ENCODE measurements at places on chromosomes 3 and 15. TPM values are rescaled to one million over a fixed set of nuclear protein-coding genes. Genes with fewer than 3 reads are reported as not detected.
A peak's percentile ranks its signal among the peaks of the same experiment; 100 is the strongest.

The SYNM gene
- 0.82 TPM for total RNA-seq

The CFAP20DC gene
- total RNA-seq, result 2.4 TPM

The SNTN gene
- total RNA-seq, result not detected

The SLC22A14 gene
- total RNA-seq, result not detected

The TMEM158 gene
- 248 TPM for total RNA-seq

The SEMA5B gene
- not detected for total RNA-seq

The STAB1 gene
- not detected for total RNA-seq

The PPP1R2 gene
- 115 TPM for total RNA-seq

The CADPS gene
- 0.18 TPM for total RNA-seq

The HCLS1 gene
- 55.1 TPM for total RNA-seq

The KCNMB2 gene
- not detected for total RNA-seq

The TFG gene
- 59.5 TPM for total RNA-seq

The PLEKHO2 gene
- 13.3 TPM for total RNA-seq

The HMCES gene
- total RNA-seq, result 37.4 TPM

The STAC gene
- total RNA-seq, result 28.3 TPM

GRCh38 chr3:170437176-170437575, 18.5 kb downstream of the CLDN11 start:
- DNase-seq, result no peak

DNA sequence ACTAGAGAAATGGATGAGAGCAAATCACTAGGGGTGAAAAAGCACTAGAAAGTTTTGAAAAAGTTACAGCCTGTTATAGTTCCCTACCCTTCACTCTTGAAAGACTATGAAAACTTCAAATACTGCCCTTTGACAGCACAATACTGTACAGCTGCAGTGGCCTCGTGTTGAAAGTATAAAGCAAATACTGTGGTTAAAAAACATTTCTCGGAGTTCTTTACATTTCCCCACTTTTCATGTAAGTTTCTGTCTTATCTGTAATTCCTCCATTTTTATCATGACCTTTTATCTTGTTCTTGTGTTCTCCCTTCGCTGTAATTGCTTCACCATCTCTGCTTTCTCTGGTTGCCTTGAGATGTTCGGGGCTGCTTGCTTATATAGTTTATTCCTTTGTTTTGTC, 423.8 kb upstream of the CFAP20DC start:
- no peak for DNase-seq

- no peak for DNase-seq
Observed at GRCh38 chr3:38964204-38964603, 87.5 kb downstream of the SCN11A start.

- no peak for DNase-seq
Observed at GRCh38 chr3:173897631-173898030, 500.1 kb downstream of the NLGN1 start.

GRCh38 chr3:67650084-67650483, 4.3 kb downstream of the SUCLG2 start:
- DNase-seq, result no peak

GRCh38 chr3:15997274-15997943, 177.1 kb upstream of the GALNT15 start:
- no peak for DNase-seq

- DNase-seq, result peak; percentile 11
Observed at GRCh38 chr3:44509393-44509921, 32.0 kb upstream of the ZNF445 start.

DNA sequence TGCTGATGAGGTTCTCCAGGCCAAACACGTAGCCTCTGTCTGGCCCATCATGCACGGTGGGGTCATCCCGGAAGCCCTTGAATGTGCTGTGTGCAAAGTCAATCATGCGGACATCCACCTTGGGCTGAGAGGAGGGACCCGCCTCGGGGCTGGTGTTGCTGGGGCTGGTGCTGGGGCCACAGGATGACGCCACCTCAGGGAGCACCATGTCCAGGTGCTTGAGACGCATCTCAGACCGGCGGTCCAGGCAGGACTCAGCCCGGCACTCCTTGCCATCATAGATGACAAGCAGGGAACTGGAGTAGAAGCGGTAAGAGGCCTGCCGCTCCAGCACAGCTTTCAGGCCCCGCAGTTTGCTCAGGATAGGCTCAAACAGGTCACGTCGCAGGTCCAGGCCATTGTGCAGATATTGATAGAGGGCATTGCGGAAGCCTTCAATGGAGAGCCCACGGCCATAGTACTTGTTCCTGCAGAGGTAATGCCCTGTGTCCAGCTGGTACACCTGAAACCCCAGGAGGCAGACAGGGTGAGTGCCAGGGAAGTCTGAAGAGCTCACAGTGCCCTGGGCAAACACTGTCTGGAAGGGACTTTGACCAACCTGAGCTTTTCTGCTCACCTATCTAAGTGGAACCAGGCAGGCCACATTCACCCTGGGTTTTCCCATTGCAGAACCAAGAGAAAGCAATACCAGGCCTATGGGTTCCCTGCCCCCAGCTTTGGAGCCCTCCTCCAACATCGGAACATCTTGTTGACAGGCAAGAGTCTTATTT, 3.6 kb upstream of the GMPPB start:
- DNase-seq, result no peak

DNA sequence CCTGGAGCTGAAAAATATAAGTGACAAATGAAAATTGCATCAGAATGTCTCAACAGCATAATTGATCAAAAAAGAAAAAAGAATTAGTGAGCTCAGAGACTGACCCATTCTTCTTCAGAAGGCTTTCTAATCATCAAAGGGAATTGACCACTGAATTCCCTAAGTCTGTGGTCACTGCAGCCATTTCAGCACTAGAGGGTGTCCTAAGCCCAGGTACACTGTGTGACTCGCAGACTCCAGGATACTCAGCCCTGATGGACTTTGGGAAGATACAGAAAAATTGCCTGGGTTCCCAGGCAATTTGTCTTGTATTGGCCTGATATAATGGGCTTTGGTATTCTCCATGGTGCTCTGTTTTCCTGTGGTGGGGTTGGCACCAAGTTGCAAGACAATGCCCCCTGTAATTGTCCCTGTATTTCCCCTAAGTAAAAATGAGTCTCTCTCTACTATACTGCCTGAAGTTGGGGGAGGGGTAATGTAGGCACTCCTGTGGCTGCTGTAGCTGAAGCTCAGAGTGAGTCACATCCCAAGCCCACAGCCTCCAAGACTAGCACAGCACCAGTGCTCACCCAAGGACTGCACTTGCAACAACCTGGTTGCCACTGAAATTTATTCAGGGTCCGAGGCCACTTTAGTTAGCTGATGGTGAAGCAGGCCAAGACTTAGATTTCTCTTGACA, 256.0 kb upstream of the STAC start:
- peak; percentile 88 for DNase-seq

- no peak for DNase-seq
Observed at GRCh38 chr3:191139736-191140135, 59.3 kb upstream of the OSTN start.

DNA sequence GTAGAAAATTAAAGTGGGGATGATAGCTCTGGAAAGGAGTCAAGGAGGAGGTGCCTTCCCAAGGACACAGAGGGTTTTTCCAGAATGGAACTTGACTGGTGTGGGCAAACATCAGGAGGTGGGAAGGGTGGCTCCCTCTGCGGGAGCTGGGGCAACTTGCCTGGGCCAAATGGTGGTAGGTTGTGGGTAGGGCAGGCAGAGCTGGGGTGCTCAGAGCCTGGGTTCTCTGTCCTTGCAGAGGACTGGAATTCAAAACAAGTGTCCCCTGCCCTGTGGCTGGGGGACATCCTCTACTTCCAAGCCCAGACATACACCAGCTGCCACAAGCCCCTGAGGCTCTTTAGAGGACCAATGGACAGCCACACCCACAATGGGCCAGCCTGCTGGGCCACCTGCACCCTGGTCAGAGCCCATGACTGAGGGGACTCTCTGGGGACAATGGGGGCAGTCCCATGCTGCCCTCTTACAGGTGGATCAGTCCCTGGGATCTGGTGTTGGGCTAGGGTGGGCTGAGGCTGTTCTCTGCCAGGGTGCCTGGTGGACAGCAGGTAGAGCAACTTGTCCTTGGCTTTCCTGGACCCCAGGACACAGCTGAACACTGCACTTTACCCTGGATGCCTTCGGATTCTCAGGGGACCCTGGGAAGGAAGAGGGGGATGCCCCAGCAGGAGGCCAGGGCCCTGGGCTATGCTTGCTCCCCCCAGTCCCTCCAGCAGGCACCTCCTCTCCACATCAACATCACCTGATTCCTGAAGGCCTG, 38.6 kb upstream of the CSPG4 start:
- DNase-seq, result no peak

DNA sequence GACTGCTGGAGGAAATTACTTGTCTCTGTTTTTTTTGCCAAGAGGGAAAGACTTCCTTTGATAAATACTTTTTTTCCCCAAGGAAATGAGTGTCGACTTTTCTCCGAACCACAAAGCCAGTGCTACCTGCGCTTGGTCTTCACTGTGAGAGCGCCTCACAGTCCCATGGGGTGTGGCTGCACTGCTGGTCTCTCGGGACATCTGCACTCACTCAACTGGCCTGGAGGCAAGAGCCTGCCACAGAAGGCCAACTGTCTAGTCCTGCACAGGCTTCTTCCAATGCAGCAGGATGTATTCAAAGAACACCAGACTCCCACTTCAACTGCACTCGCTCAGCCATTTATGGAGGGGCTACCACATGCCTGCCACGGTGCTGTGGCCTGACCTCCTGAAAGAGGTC, 40.6 kb upstream of the CGNL1 start:
- no peak for DNase-seq

GRCh38 chr15:69082554-69082953, 68.1 kb downstream of the NOX5 start:
- DNase-seq, result peak; percentile 2

DNA sequence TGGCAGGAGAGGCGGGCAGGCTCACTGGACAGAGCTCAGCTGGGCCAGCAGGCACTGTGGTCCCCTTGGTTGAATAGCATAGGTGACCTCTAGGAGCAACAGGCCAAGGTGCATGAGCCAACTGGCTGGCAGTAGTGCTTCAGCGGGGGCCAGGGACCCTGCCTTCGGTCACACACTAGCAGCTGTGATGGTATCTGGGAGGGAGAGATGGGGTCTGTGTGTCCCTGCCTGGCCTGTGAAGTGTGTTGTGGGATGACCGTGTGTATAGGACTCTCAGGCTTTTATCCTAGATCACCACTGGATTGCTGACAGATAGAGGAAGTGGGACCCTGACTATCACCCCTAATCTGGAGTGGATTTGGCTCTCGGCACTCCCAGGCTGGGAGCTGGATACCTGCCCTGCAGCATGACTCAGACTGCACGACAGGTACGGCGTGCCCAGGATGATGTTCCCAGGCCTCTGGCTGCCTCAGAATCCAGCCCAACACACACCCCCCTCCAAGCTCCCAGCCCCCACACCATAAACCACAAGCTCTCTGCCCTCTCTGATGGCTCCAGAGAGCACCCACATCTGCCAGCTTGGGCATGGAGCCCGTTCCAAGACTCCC, 7.8 kb downstream of the RPS17 start:
- DNase-seq, result no peak

DNA sequence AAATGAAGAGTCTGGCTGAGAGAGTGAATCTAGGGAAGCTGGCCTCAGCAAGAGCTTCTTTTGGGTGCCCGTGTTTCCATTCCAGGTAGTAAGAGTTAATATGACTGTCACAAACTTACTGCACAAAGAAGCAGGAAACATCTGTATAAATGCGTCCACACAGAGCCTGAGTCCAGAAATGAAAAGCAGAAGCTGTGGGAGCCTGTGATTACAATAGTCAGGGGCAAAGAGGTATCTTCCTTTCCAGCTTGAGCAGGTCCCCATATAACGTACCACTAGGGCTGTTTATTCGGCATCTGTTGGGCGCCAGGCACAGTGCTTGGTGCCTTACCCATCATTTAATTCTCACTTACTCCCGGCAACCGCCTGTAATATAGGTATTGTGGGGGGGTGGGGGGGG, 40.5 kb upstream of the B3GNT5 start:
- no peak for DNase-seq

- peak; percentile 32 for DNase-seq
Observed at GRCh38 chr3:69738315-69738714, 949 bp upstream of the MITF start.

- DNase-seq, result no peak
Observed at GRCh38 chr3:143309705-143310104, 190.1 kb downstream of the CHST2 start.

- no peak for DNase-seq
Observed at GRCh38 chr3:109313061-109313460, 3.3 kb downstream of the DPPA2 start.

DNA sequence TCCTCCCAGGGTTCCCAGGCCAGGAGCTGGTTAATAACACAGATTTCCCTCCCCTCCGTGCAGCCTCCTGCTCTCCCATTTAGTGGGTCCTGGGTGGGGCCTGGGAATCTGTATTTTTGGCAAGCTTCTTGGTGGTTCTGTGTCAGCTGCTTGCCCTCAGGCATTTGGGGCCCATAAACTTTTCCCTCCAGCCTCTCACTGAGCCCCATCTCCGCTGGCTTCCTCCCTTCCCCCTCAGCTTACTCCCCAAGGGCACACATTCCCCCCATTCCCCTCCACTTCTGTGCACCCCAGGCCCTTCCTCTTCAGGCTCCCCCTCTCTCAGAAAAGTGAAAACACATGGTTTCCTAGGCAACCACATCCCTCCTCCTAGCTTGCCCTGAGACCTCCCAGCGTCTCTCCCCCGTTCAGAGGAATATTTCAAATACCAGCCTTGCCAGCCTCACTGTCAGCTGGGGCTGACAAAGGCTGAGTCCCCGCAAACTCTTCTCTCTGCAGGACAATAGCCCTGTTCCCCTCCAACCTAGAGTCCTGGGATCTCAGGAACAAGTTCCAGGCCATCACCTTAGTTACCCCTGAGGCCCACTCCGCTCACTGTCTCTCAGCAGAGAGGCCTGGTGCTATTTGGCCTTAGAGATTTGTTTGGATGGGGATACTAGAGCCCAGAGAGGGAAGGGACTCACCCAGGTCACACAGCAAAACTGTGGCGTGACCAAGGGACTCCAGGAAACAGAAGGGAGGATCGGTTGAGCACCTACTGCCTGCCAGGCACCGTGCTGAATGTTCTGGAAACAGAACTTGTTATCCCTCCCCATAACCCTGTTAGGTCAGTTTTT, 44.6 kb upstream of the SMAD6 start:
- no peak for DNase-seq

- no peak for DNase-seq
Observed at GRCh38 chr3:37985637-37986320, 4.8 kb upstream of the VILL start.

DNA sequence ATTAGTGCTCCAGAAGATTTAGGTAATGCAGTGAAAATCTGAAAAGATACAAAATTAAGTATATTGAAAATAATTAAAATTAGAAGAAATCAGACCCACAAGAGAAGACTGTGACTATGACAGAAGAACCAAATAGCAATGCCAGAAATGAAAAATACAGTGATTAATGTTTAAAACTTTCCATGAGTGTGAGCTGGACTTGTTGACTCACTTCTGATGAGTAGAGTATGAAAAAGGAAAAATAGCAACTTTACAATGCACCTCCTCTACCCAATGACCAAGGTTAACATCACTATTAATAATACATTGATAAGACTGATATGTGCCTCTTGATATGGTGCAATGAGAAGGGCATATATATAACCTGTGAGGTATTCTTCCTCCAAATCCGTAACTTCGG, 39.3 kb upstream of the SLC22A13 start:
- peak; percentile 49 for DNase-seq
